ENCODE measurements at places on chromosomes 2 and 18.

- no peak for DNase-seq
These were observed 131.0 kb downstream of the SNTG2 start for GRCh38 chr2:1081451-1082225.

GRCh38 chr2:99821572-99821971 is 320.8 kb downstream of the AFF3 start:
- DNase-seq, result no peak

- no peak for DNase-seq
These were observed 401.7 kb upstream of the HS6ST1 start for GRCh38 chr2:128720080-128721022.

GRCh38 chr2:152432206-152432653 is 97.3 kb downstream of the FMNL2 start:
- DNase-seq, result no peak

DNA sequence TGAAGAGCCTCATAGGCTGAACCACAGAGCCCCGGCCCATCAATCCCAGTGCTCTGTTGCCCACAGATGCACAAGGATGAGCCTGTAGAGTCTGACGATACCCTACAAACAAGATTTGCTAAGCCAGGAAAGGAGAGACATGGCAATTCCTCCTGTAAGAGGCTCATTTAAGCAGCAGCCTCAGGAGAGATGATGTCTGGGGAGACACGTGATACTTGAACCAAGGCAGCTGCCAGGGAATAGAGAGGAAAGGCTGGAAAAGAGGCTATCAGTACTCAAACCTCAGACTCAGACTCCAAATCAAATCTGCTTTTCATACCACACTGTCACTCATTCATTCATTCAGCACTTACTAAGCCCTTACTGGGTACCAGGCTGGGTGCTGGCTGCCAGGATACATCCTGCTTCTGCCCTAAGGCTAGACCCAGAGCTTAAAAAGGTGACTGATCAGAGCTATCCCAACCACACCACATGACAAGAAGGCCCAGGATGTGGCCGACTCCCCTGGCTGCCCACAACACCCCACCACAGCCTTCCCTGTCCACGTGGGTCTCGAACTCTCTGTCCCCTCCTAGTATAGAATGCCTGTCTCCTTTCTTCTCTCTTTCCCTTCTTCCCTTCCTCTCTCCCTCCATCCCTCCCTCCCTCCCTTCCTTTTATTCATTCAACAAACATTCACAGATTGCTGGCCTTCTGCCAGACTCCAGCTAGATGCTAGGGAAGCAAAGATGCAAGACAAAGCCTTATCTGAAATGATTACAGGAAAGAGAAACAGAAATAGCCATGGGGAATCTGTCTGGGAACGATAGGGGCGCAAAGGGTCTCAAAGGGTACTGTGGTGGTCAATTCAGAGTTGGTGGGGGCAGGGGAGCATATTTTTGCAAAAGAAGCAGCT is 23.4 kb upstream of the KCNK3 start:
- DNase-seq, result no peak
